ENCODE measurements at places on chromosomes 2 and 18.

DNA sequence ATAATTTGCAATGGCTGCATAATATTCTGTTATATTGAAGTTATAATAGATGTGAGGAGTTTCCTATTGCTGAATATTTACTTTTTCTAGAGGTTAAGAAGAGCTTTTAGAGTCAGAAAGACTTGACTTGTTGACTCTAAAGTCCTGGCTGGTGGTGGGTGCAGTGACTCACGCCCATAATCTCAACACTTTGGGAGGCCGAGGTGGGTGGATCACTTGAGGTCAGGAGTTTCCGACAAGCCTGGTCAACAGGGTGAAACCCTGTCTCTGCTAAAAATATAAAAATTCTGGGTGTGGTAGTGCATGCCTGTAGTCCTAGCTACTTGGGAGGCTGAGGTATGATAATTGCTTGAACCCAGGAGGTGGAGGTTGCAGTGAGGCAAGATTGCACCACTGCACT, 33.9 kb upstream of the ATIC start:
- no peak for ATAC-seq

DNA sequence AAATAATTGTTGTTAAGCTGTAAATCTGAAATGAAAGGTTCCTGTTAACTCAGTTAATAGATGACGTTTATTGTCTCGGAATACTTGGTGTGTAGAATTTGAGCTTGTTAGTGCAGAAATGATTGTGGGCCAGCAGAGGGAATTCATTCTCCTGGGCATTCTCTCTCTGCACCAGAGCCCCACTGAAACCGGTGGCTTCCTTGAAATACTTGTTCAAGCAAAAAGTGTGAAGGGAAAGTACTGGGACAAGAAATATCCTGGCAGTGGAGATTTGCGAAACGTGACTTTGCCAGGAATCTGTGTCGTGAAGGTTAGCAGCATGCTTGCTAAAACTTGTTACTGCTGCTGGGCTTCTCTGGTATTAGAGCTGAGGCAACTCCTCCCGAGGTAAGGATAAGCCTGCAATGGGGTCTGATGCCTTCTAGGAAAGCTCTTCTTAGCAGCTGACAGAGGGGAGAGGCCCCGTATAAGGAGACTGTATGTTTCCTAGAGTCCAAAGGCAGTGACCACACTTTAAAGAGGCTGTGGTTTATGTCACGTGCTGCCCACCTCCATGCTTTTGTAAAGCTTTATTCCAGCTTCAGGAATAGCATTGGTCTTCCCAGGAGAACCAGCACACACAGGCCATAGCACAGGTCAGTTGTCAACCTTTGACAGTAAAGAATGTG, 2.0 kb downstream of the ITGA6 start:
- no peak for ATAC-seq

DNA sequence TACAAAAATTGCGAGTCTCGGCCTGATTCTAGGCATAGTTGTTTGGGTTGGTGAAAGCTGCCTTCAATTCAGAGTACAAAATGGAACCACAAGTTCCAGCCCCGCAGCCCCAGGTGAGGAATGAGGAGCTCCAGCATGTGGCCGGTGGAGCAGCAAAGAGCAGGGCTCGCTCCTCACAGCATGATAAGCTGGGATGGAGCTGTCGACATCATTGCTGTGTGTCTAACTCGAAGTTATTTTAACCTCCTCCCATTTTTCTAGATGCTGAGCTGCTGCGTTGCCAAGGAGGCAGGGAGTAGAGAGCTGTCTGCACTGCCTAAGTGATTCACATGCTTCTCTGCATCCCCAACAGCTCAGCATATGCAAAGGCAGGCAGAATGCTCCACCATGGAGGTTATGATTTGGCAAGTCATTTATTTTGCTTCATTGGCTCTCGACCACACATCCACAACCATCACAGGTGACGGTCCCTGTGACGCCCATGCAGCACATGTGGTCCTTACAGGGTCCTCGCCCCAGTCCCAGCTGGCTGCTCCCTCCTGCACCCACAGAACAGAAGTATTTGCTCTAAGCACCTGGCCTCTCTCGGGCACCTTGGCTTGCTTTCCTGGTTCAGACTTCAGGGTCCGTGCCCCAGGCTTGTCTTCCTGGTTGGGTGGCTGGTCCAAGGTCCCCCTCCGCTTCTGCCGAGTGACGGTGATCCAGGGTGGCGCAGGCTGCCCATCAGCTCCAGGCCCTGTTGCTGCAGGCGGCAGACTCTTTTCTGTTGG, 66.0 kb upstream of the MGAT4A start:
- peak; percentile 70 for ATAC-seq

- ATAC-seq: no peak
Observed at GRCh38 chr2:180842461-180842860, 137.9 kb upstream of the UBE2E3 start.

- ATAC-seq: no peak
Observed at GRCh38 chr2:114011713-114012112, 121.8 kb downstream of the ACTR3 start.

Data from motor neuron (in vitro differentiated cells).